Right lobe of liver (tissue), 6 donors: ENCODE measurements at places on chromosomes 13 and 19.
A peak's percentile ranks its signal among the peaks of the same experiment; 100 is the strongest.

- DNase-seq = no peak
Observed at GRCh38 chr13:103062079-103062478, 4.1 kb downstream of the SLC10A2 start.

DNA sequence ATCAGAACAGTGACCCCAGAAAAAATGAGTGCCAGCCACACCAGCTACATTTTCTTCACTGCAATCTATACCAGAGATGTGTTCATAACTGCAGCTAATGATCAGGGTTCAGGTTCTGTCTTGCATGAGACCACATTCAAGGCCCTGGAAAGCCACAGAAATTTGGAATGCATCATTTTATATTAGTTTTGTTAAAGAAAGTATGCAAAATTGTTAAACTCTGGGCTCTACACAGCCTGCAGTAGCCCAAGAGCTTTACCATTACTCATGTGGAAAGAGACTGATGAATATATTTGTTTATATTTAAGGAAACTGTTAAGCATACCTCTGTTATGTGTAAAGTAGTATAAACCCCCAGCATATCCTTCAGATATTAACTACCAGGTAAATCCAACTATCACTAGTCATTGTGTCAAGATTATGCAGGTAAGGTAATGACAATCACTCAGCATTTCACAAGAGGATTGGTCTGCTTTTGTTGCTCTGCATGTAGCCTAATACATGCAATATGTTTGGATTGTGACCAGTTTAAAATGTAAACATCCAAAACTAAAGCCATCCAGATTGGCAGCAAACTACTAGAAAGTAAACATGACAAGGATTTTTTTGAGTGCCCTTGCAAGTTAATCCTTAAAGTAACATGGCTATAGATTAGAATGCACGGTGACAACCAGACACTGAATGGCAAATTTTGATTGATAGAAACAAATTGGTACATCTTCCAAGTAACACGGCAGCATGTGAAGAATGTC lies 429.1 kb upstream of the ARGLU1 start:
- no peak for DNase-seq

GRCh38 chr13:27176470-27177410 lies 5.1 kb upstream of the USP12 start:
- no peak for DNase-seq

DNA sequence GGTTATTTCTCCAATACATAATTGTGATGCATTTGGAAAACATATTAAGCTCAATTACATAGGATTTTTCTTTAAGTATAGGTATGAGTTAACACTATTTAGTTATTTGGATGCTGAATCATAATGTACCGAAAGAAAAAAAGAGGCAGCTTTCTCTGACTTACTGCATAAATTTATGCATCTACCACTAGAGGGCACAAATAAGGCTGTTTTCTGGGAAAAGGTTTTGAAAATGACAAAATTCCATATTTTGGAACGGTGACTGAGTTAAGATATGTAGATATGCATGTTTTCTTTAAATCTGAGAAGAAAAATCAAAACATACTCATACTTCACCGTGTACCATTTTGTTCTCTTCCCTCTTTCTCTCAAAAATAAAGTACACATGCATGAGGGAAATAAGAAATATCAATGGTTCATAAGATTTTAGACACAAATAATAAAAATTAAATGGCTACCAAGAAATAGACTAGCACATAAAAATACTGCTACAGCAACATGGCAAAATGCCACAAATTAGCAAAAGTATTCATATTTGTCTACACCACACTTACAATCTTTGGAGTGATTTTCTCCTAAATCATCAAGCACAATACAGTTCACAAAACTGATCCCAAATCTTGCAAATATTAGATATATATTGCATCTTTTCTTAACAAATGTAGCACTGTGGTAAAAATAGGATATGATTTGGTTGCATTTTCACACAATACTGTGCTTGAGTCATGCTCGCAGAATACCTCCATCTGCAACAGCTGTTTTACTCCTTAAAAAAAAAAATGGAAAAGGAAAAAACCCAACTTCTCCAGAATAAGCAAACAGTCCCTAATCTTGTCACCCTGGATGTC lies 260.0 kb downstream of the FGF14 start:
- no peak for DNase-seq

DNA sequence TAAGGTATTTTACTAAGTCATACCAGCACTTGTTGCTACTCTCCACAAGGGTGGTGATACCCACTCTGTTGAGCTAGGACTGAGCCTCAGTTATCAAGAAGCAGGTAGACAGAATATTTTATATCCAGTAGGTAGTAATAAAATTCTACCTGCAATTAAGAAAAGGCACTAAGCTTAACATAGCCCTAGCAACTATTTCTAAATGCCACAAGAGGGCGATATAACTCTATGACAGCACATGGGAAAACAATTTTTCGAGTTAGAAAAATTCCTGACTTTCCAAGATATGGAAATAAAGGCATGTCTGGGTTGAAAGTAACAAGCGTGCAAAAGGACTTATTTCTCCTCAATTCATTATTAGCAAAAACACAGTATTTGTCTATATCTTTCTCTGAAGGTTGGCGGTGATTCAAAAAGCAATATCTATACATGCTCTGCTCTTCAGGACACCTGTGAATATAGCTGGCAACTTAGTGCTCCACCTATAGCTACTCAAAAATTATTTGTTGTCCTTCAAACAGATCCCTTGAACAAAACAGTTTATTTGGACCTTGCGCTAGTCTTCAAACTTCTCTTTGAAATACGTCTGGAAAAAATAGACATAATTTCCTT lies 14.7 kb downstream of the CCDC169 start:
- DNase-seq = no peak

GRCh38 chr13:100394005-100394695 lies 194.4 kb downstream of the GGACT start:
- no peak for DNase-seq

DNA sequence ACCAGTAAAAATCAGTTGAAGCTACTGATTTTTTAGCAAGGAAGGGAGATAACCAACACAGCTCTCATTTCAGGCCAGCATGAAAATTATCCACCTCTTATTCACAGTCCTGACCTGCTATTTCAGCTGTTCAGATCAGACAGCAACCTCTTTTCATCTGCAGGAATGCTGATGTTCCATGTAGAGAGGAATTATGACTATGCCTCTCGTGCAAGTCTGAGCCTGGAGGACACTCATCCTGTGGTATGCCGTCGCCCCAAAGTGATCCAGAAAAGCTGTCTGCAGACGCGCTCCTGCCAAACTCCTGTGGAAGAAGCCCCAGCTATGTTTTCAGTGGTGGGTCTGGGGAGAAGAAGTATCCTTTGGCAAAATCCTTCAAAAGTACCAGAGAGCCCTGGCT lies 563.5 kb upstream of the SLITRK1 start:
- DNase-seq = no peak

GRCh38 chr19:14674764-14675163 lies at the start of gene ADGRE3:
ADGRE3 (minus strand) TSS chr19:14674844; CDS start chr19:14674770, 74 bp downstream.
- no peak for DNase-seq

DNA sequence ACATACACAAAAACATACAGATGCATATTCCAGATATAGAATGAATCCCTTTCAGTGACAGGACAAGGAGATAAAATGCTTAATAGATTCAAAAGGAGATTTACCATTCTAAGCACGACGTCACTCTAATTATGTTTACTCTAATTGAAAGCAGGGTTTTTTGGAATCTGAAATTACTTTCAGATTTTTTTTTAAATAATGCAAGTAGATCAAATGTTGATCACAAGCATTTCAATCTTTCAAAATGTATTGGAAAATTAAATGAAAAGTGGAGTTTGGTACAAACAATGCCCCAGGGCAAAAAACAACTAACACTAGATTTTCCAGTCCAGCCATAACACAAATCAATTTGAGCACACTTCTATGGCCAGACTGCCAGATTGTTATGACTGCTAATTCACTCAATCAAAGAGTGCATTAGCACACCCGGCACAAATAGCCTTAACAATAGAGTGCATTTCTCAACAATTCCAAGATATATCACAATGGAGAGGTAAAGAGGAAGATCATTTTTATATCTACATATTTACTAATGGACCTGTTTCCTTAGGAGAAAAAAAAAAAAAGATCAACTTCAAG lies 4.3 kb upstream of the DACH1 start:
- DNase-seq = no peak

DNA sequence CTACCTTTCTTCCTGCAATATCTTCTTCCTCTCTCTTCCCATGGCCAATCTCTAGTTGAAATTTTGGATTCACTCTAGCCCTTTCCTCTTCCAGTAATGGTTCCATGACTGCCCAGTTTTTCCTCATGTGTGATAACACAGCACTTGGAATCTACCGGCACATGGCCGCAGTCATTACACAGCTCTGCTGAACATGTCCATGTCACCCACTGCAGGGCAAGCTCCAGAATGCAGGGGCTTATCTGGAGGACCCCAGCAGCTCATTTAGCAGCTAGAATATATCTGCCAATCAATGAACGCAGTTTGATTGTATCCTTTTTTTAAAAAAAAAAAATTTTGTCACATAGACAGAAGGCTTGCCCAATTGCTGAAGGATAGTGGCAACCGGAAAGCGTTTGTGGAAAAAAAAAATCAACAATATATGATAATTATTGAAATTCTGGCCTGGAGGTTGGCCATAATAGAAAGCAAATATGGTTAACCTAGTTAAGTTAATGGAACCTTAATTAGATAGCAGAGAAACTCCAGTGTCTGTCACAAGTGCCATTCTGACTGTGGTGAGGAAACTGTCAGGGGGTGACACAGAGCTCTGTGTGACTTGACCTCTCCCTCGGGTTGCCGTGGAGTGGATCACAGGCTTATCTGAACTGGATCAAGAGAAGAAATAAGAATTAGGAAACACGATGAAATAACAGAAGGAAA lies 426.7 kb downstream of the LIG4 start:
- DNase-seq = no peak

- DNase-seq = no peak
Observed at GRCh38 chr19:4911314-4911713, 2.0 kb downstream of the UHRF1 start.

- DNase-seq = no peak
Observed at GRCh38 chr19:3586127-3586626, 899 bp downstream of the GIPC3 start.

- peak; percentile 92 for DNase-seq
Observed at GRCh38 chr13:108915634-108916512, 286.5 kb downstream of the MYO16 start.

DNA sequence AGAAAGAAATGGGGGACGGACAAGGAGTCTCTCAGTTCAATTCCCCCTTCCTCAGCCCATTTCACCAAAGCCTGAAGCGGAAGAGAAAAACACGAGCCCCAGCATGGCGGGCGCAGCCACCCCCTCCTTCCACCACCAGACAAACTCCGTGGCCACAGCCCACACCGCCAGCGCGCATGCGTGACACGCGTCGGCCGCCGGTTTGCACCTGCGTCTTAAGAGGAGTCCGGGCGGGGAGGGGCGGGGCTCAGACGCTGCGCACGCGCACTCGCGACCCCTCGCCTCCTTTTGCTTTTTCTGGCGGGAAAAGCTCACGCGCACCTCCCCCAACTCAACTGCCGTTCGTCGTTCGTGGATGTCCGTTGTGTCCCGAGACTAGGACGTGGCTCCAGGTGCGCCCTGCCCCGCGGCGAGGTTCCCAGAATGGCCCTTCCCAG lies at the start of gene KASH5:
Gene KASH5, plus strand, starts transcription at position 314 of the 437 bp plus-strand sequence. CDS start 2,635 bp downstream, outside the sequence.
- DNase-seq = peak; percentile 92

DNA sequence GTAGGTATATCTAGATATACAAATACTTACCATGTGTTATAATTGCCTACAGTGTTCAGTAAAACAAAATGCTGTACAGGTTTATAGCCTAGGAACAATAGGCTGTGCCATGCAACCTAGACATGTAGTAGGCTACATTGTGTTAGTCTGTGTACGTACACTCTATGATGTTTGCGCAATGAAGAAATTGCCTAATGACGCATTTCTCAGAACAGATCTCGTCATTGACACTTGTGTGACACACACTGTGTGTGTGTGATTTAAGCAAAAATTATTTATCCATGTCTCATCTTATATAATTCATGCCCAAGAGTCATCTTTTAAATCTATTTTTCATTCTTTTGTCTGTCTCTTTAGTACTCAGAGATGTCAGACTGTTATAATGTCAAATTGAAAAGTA lies 1888.8 kb upstream of the PCDH20 start:
- DNase-seq = no peak
